CD4-positive, alpha-beta T cell treated with Interleukin-21 for 1 hour (primary cell): ENCODE measurements at places on chromosomes 1 and 21.

GRCh38 chr1:12148958-12149790 is 17.6 kb upstream of the TNFRSF1B start:
- DNase-seq = no peak

DNA sequence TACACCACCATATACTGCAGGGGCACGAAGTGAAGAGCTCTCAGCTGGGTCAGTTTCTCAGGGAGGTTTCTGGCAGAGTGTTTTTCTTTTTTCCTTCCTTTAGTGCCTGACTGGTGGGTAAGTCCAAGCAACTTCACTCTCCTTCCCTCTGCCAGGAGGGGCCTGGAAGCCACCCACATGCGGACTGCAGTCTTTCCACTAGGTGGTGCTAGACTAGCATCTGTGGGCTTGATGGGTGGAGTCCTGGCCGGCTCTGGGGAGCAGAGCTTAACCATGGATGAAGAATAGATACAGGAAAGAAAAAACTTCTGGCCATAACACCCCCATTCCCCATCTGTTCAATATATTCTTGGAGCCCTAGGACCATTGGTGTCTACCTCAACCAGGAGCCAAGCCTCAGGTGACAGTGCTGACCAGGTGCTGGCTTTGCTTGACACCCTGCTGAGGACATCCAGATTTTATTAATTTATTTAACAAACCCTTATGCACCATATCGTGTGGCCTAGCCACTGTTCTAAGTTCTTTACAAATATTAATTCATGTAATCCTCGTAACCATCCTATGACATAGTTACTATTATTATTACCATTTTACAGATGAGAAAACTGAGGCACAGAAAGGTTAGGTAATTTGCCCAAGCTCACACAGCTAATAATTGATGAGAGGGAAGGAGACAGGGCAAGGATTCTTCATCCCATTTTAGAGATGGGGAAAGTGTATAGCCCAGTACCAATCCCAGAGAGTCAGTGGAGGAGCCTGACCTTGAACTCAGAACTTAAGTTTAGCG is 126.7 kb upstream of the CSF3R start:
- peak; percentile 47 for DNase-seq

DNA sequence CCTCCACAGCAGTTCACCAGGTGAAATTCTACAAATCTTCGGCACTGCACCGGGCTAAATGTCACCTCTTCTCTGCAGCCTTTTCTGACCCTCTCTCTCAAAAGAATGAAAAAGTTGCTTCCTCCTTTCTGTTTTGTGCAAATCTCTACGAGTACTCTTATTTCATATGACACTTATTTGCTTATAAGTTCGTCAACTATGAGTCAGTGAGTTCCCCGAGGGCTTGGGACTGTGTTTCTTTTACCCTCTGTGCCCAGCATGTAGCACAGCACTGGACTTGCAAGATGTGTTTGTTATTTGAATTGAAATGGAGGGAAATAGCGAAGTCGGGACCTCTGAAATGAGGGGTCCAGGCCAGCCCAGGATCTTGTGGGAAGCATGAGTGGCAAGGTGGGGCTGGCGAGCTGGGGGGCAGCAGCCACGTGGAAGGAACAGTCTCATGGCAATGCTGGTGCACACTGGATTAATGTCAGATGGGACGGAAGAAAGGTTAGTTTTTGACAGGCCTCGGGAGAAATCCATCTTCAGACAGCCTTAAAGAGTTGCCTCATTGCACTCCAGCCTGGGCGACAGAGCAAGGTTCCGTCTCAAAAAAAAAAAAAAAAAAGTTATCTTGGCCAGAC is 6.2 kb downstream of the SLC6A9 start:
- no peak for DNase-seq

GRCh38 chr1:96513136-96513535 is 208.4 kb upstream of the PTBP2 start:
- no peak for DNase-seq

- no peak for DNase-seq
Measured at GRCh38 chr1:17657436-17657835, 97.7 kb upstream of the ACTL8 start.
